ENCODE measurements at places on chromosomes 2 and 18. TPM values are rescaled to one million over a fixed set of nuclear protein-coding genes. Genes with fewer than 3 reads are reported as not detected.

Gene IMP4
- total RNA-seq: 94.7 TPM

Gene RAB27B
- total RNA-seq: 0.34 TPM

Gene KCNIP3
- total RNA-seq: 29.9 TPM

Gene C18orf54
- total RNA-seq: 0.99 TPM

- no peak overlapping the region for H3K4me3 ChIP-seq
Observed at GRCh38 chr2:128559533-128560515, 241.2 kb upstream of the HS6ST1 start.

- no peak overlapping the region for H3K4me3 ChIP-seq
- H3K27ac ChIP-seq: no peak overlapping the region
- DNase-seq: no peak
- peaks cover 48% of the 10 kb centered on the region for H3K4me1 ChIP-seq
- H3K36me3 ChIP-seq: peaks cover 10% of the 10 kb centered on the region
- H3K27me3 ChIP-seq: no peaks in the 10 kb centered on the region
Observed at GRCh38 chr2:121608967-121609366, 40.3 kb downstream of the CLASP1 start.

DNA sequence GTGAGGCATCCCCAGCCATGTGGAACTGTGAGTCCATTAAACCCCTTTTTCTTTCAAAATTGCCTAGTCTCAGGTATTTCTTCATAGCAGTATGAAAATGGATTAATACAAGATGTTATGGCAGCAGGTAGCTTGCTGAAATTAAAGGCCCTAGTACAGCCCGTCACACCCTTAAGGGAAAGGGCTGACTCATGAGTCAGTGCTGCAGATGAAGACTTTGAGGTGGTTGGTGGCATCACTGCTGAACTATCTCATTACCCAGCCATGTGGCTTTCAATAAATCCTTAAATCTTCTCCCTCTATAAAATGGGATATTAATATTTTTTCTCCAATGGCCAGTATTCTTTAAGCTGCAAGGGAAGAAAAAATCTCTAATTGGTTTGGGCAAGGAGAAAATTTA, 226.1 kb upstream of the CCDC68 start:
- no peaks in the 10 kb centered on the region for H3K36me3 ChIP-seq
- no peaks in the 10 kb centered on the region for H3K4me1 ChIP-seq
- no peak overlapping the region for H3K27ac ChIP-seq
- DNase-seq: no peak
- no peak overlapping the region for H3K4me3 ChIP-seq
- H3K27me3 ChIP-seq: no peaks in the 10 kb centered on the region

GRCh38 chr18:72391951-72392350, 152.2 kb downstream of the CBLN2 start:
- H3K27ac ChIP-seq: no peak overlapping the region
- no peaks in the 10 kb centered on the region for H3K4me1 ChIP-seq
- no peaks in the 10 kb centered on the region for H3K36me3 ChIP-seq
- DNase-seq: no peak

DNA sequence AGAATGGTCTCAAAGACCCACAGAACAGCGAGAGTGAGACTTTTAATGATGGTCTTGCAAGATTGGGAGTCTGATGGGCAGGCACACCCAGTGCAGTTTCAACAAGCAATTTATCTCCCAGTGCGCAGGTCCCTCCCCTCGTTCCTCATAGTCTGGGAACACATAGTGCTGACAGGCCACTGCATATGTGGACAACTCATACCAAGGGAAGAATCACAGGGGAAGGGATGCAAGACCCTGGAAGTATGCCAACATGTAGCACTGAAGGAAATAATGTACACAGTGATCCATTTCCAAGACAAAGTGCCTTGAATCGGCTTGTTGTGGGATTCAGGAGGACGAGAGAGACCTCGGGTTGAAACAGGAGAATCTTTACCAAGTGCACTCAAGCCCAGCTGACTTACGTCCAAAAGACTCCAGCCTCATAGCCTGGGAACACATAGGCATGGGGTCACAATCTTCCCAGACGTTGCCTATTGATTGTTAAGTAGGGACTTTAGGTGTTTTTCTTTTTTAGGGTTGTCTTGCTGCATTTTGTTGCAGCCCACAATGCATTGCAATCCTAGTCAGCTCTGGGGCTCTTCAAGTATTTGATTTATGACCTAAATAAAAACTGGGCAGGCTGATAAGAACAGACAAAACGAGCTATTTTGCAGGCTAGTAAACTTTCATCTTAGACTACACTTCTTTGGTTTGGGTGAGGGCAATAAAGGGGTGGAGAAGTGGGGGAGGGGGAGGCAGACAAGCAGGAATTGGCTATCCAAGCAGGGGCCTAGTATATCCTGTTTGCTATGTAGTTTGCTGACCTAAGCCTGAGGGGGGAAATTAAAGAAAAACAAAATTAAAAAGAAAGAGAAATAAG, 24.7 kb upstream of the SERPINB5 start:
- no peaks in the 10 kb centered on the region for H3K27me3 ChIP-seq
- H3K4me1 ChIP-seq: no peaks in the 10 kb centered on the region

- H3K4me1 ChIP-seq: peaks cover 24% of the 10 kb centered on the region
- H3K27ac ChIP-seq: no peak overlapping the region
Observed at GRCh38 chr2:16635791-16636699, 29.6 kb downstream of the CYRIA start.
